Peyer's patch (tissue), 4 donors: ENCODE measurements at places on chromosomes 4 and X.

DNA sequence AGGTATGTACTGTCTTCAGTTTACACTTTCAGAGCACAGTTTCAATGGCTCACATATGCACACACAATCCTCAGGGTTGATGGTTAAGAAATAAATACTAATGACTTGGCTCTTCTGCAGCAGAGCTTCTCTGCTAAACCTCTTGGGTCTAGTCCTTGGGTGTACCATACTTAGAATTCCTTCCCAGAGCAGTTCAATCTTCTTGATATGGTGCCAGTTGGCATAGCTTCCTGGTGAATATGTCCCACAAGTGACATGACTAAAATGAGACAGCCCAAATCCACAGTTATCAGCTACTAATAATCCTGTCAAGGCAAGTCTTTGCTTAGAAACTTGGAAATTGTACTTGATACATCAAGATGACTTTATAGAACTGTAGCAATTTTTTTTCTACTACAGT lies 654.4 kb downstream of the IQCM start:
- no peak for DNase-seq
- no peaks in the 10 kb centered on the region for H3K4me1 ChIP-seq
- H3K4me3 ChIP-seq, result no peak overlapping the region

GRCh38 chrX:43500996-43501694 lies 155.0 kb upstream of the MAOA start:
- H3K4me3 ChIP-seq, result no peak overlapping the region
- no peaks in the 10 kb centered on the region for H3K27me3 ChIP-seq
- no peak for DNase-seq
- no peaks in the 10 kb centered on the region for H3K36me3 ChIP-seq
- no peak overlapping the region for H3K27ac ChIP-seq
- no peaks in the 10 kb centered on the region for H3K4me1 ChIP-seq

DNA sequence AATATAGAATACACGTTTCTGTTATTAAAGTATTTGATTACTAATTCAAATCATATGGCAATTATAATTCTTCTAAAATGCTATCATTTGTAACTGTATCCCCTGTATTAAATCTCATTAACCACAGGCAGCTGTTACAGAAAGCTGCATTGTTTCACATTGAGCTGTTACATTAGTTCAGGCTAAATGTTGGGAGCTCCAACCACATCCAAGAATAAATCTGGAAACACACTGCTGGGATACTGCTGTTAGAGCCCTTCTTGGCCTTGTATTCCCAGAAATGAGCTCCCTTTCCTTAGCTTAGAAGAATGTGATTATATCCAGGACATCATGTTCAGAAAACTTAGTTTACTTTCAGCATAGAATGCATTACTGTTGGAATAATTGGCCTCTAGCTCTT lies 48.2 kb downstream of the GUCY1B1 start:
- H3K4me3 ChIP-seq, result no peak overlapping the region
- no peaks in the 10 kb centered on the region for H3K27me3 ChIP-seq
- no peak overlapping the region for H3K27ac ChIP-seq
- no peaks in the 10 kb centered on the region for H3K4me1 ChIP-seq

- no peaks in the 10 kb centered on the region for H3K27me3 ChIP-seq
- H3K4me1 ChIP-seq, result no peaks in the 10 kb centered on the region
- no peak overlapping the region for H3K27ac ChIP-seq
- no peak for DNase-seq
Observed at GRCh38 chr4:129176864-129177263, 80.9 kb downstream of the C4orf33 start.
